Breast epithelium (tissue), 4 donors: ENCODE measurements at places on chromosomes 12 and 14. TPM values are rescaled to one million over a fixed set of nuclear protein-coding genes. Genes with fewer than 3 reads are reported as not detected.

- no peak overlapping the region for H3K27ac ChIP-seq
- no peaks in the 10 kb centered on the region for H3K4me1 ChIP-seq
- no peak for DNase-seq
- no peaks in the 10 kb centered on the region for H3K27me3 ChIP-seq
- H3K4me3 ChIP-seq: no peak overlapping the region
These were observed 13.8 kb upstream of the KCNJ8 start for GRCh38 chr12:21788089-21788983.

DNA sequence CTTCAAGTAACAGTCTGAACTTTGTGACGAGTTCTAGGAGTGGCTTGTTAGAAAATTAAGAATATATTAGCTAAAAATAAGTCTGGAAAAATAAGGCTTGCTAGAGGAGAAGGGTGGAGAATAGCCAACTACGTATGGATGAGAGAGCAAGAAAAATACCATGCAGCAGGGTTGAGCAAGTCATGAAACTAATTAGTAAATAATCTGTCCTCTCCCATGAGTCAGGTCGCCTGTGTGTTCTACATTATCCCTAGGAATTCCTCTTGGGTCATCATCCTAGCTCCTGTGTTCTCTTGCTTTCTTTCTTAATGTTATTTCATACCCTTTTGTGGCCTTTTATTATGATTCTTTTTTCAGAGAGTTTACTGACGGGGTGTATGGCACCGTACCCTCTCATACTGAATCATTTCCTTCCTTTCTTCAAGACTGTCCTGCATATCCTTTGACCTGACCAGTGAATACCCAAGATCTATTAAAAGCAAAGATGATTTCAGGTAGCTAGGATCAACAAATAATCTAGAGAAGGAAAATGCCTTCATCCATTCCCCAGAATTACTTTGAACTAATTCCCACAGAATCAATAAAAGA, 177.2 kb upstream of the NPAS3 start:
- H3K27me3 ChIP-seq: no peaks in the 10 kb centered on the region
- H3K4me3 ChIP-seq: no peak overlapping the region
- H3K4me1 ChIP-seq: no peaks in the 10 kb centered on the region
- H3K27ac ChIP-seq: no peak overlapping the region
- no peak for DNase-seq

GRCh38 chr12:130179191-130179590, 16.9 kb downstream of the FZD10 start:
- no peak for DNase-seq
- no peaks in the 10 kb centered on the region for H3K4me1 ChIP-seq
- no peaks in the 10 kb centered on the region for H3K36me3 ChIP-seq
- H3K27me3 ChIP-seq: no peaks in the 10 kb centered on the region

DNA sequence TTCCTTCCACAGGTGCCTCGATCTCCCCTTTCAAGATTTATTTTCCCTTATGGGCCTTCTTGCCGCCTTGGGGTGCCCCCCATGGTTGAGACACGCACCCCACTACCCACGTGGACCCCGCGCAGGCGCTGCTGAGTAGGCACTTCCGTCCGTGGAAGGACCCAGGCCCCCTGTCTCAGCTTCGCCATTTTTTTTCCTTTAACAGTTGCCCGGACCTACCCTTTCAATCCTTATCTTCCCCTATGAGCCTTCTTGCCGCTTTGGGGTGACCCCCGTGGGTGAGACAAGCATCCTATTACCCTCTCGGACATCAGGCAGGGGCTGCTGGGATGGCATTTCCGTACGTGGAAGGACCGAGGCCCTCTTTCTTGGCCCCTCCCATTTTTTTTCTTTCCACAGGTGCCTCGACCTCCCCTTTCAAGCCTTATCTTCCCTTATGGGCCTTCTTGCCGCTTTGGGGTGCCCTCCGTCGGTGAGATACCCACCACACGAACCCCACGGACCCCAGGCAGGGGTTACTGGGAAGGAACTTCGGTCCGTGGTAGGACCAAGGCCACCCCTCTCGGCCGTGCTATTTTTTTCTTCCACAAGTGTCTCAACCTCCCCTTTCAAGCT, 268.2 kb downstream of the ALG10 start:
- no peak for DNase-seq
- no peak overlapping the region for H3K4me3 ChIP-seq

- H3K27ac ChIP-seq: no peak overlapping the region
- no peaks in the 10 kb centered on the region for H3K36me3 ChIP-seq
- H3K4me1 ChIP-seq: peaks cover 7% of the 10 kb centered on the region
- DNase-seq: no peak
- no peak overlapping the region for H3K4me3 ChIP-seq
These were observed 4.2 kb downstream of the ACYP1 start for GRCh38 chr14:75059642-75060041.

- no peaks in the 10 kb centered on the region for H3K27me3 ChIP-seq
- H3K27ac ChIP-seq: no peak overlapping the region
- no peak for DNase-seq
These were observed 5.4 kb downstream of the C12orf75 start for GRCh38 chr12:105335856-105336255.

DNA sequence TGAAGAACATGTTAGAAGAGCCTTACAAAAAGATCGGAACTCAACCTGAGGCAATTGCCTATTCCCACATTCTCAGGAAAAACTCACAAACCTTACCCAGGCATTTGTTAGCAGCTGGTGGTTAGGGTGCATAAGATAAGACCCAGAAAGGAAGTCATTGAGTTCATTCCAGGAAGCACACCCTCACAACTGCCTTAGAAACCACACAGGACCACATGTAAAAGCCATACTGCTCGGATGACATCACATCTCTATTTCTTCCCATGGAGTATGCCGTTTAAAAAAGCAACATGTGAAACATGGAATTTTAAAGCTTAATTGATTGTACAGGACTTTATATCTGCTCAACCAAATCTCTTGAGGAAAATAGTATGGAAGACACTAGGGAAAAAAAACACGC, 411.2 kb downstream of the DAD1 start:
- H3K4me1 ChIP-seq: no peaks in the 10 kb centered on the region
- no peak overlapping the region for H3K27ac ChIP-seq
- no peaks in the 10 kb centered on the region for H3K27me3 ChIP-seq
- no peaks in the 10 kb centered on the region for H3K36me3 ChIP-seq
- H3K4me3 ChIP-seq: no peak overlapping the region

DNA sequence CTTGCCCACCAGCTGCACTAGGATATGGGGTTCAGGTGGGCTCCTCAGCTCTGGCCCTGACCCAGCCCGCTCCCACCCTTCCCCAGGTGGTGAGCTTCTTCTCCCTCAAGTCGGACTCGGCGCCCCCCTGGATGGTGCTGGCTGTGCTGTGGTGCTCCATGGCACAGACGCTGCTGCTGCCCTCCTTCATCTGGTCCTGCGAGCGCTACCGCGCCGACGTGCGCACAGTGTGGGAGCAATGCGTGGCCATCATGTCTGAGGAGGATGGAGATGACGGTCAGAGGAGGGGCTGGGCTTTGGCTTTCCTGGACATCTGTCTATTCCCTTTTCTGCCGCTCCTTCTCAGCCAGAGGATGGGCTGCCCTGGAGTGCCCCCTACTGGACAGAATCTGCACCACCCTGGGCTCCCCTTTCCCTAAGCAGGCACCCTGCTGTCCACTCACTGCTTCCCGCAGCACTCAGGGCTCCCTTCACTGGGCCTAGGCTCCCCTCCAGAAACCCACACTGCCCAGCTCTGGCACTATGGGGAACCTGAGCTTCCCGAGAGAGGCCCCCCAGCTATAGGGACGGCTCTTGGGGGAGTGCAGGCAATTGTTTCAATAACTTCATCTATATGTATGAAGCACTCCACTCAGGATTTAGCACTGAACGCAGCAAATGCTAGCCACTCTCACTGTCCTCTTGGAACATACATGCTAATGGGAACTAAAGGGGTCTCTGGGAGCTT, 2.6 kb upstream of the P3H3 start:
- peak overlapping the region; percentile 56 for H3K4me3 ChIP-seq
- H3K27ac ChIP-seq: no peak overlapping the region
- peak; percentile 89 for DNase-seq

The OR10A7 gene
- total RNA-seq: not detected

The ITGA5 gene
- total RNA-seq: 30.4 TPM

The GALNT16 gene
- 8.8 TPM for total RNA-seq

DNA sequence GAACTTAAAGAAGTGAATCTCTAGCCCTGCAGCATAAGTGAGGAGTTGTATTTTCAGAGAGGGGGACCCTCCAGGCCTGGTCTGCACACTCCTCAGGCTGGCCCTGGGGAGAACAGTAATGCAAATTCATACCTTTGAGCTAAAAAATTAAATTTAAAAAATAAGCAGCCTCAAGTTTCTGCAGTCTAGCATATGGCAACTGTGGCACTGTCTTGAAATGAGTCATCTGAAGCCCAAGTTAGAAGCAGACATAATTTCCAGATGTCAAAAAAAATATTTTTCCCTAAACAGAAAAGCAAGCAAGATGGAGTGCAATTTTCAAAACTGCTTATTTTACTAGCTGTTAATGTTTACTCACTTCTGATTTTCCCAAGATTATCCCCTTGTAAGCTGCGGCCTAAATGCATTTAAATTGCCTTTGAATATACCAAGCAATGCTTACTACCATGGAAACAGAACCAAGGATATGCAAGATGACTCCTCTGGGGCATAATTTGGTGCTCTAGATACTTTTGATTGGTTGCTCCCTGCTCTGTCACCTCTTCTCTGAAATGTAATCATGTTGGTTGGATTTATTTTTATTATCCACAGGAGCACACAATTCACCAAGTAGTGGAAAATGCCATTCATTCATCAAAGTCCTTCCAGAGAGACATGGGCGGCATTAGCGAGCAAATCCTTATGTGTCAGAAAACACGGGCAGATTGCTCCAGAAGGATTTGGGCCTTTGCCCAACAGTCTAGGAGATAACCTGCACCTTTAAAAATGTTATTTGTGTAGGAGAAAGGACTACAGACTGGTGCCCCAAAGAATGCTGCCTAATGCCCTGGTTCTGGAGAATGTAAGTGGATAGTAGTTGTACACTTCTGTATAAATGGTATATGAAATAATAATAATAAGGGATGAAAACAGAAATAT, 25.0 kb upstream of the DHRS7 start:
- no peak for DNase-seq
- H3K4me3 ChIP-seq: no peak overlapping the region
- no peaks in the 10 kb centered on the region for H3K27me3 ChIP-seq
- H3K36me3 ChIP-seq: no peaks in the 10 kb centered on the region
- no peaks in the 10 kb centered on the region for H3K4me1 ChIP-seq

DNA sequence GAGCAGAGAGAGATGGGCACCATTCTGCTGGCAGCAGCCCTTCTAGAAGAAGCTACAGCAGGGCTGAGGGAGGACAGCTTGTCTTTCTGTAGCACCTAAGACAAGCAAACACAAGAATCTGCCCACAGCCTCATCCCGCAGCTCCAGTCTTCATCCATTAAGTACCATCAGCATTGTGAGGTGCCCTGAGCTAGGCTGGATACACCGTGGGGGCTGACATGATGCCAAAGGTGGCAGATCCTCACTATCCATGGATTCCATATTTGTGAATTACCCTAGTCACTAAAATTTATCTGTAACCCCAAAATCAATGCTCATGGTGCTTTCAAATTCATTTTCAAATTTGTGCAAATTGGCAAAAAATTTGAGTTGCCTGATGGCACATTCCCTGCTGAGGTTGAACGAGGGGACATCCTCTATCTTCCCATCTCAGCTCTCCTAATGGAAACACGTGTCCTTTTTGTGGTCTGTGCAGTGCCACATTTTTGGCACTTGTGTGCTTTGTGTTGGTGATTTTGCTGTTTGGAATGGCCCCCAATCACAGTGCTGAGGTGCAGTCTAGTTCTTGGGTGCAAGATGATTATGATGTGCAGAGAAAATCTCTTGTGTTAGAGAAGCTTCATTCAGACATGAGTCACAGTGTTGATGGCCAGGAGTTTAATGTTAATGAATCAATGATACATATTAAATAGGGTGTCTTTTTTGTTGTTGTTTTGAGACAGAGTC, 7.0 kb downstream of the PITPNM2 start:
- no peak for DNase-seq
- H3K36me3 ChIP-seq: no peaks in the 10 kb centered on the region
- H3K27me3 ChIP-seq: no peaks in the 10 kb centered on the region

DNA sequence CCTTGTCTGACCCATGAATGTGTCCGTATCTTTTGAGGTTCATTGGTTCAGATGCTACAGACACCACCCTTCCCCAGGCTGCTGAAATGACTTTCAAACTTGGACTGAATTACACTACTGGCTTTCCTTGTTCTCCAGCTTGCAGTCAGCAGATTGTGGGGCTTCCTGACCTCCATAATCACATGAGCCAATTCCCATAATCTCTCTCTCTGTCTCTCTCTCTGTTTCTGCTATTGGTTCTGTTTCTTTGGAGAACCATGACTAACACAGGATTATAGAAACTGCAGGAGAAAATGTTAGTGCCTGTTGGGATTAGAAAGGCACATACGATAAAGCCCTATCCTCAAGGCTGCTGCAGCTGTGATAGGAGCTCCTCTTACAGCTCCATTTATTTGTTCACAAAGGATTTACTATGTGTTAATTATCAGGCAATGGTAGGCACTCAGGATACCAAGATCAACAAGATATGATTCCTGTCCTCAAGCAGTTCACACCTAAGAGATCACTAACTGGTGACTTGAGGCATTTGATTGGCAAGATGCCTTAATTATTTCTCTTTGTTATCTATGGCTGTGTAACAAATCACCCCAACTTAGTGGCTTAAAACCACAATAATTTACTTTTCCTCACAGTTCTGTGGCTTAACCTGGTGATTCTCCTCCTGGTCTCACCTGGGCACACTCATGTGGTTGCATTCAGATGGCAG, 10.2 kb upstream of the NYNRIN start:
- H3K27me3 ChIP-seq: no peaks in the 10 kb centered on the region
- H3K36me3 ChIP-seq: no peaks in the 10 kb centered on the region
- H3K4me3 ChIP-seq: no peak overlapping the region

The SIX6 gene
- total RNA-seq: not detected

DNA sequence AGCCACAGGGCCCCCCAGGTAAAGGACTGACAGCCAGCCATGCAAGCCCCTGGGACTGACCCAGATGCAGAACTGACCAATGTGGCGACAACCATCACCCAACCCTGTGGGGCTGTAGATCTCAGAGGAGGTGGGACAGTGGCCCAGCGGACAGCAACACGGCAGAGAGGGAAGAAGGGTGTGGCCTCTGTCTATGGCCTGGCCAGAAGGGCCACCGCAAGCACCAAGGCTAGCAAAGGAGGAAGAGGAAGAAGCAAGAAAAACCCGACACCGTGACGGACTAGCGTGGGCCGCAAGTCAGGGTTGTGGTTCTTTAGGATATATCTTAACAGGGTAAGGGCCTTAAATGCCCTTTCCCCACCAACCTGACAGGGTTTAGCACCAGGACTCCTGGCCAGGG, 71.2 kb downstream of the ITPK1 start:
- no peaks in the 10 kb centered on the region for H3K4me1 ChIP-seq
- no peak for DNase-seq
- no peak overlapping the region for H3K4me3 ChIP-seq
- H3K27ac ChIP-seq: no peak overlapping the region
- no peaks in the 10 kb centered on the region for H3K27me3 ChIP-seq

The CFAP73 gene
- total RNA-seq: not detected
